Osteoblast (primary cell): ENCODE measurements at places on chromosomes 16 and 17. TPM values are rescaled to one million over a fixed set of nuclear protein-coding genes. Genes with fewer than 3 reads are reported as not detected.

The SEPTIN1 gene
- 0.29 TPM in 1 of 2 replicates, not detected in the other for total RNA-seq

The DNAI2 gene
- not detected in 2 replicates for total RNA-seq

- DNase-seq: no peak
Measured at GRCh38 chr17:14332331-14332730, 31.4 kb downstream of the HS3ST3B1 start.

DNA sequence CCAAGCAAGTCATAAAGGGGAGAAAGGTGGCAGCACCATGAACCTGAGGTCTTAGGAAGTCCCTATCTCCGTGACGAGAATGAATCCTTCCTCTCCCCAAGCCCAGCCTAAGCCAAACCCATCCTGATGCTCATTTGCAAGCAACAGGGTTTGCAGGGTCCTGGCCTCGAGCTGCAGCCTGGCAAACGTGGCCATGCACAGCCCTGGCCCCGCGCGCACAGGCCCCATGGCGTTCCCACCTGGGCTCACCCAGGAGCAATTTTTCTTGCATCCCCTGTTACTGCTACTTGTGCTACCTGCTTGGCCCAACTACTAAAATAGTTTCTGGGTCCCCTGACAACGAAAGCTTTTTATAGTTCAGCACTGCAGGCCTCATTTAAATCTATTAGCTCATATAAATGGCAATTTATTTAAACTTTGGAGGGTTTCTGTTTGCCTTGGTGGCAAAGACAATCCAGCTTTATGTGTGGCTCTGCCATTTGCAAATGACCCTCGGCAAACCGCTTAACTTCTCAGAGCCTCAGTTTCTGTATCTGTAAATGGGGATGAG lies 141.5 kb downstream of the C16orf78 start:
- DNase-seq: peak; percentile 78

DNA sequence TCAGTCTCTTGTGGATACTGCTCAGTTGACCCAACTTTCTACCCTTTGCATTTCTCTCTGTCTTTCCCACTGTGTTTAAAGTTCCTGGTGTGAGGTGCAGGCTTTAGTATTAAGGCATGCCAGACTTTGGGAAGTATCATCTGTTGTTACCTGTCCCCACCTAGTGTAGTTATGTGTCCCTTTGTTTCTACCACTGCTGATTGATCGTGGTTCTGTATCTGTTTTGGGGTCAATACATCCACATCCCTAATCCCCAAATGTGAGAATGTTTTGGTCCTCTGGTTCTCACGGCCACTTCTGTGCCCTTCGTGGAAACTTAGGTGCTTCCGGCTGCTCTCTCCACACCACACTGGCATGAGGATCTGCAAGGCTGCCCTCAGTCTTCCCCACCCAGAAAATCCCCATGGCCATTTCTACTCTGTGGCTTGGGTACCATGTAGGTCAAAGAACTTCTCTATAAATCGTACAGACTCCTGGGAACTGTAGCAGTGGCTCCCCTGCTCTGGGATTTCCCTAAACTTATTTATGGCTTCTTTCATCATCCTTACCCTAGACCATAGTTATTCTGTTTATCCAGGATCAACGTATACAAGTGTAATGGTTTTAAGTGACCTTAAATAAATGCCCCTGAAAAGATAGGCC lies 443.2 kb downstream of the XYLT1 start:
- DNase-seq: no peak

- DNase-seq: peak; percentile 86
Measured at GRCh38 chr16:66927918-66928649, 2.7 kb upstream of the RRAD start.

DNA sequence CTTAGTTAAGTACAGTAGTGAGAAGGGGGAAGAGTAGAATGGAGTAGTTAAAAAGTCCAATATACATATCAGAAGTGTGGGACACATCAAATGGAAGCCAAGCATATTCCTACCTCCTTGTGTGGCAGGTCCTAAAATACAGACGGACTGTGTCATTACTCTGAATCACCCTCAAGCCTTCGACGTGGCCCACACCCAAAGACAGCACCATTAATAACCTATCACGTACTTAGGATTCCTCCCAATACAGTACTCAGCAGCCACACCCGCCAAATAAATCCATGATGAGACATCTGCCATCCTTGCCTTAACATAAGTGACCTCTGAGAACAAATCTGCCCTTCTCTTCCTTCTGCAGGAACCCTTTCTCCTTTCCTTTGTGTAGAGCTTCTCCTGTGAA lies 38.9 kb downstream of the UBE2G1 start:
- peak; percentile 84 for DNase-seq

The CCL4L2 gene
- not detected in 2 replicates for total RNA-seq

GRCh38 chr17:75898791-75899190 lies 2.0 kb upstream of the TRIM65 start:
- peak; percentile 49 for DNase-seq

- no peak for DNase-seq
Measured at GRCh38 chr17:13635951-13636350, 34.2 kb upstream of the HS3ST3A1 start.

The EPN3 gene
- not detected in 2 replicates for total RNA-seq

The SEPTIN12 gene
- not detected in 2 replicates for total RNA-seq

The CDH11 gene
- 1,097 and 1,116 TPM in 2 replicates for total RNA-seq

DNA sequence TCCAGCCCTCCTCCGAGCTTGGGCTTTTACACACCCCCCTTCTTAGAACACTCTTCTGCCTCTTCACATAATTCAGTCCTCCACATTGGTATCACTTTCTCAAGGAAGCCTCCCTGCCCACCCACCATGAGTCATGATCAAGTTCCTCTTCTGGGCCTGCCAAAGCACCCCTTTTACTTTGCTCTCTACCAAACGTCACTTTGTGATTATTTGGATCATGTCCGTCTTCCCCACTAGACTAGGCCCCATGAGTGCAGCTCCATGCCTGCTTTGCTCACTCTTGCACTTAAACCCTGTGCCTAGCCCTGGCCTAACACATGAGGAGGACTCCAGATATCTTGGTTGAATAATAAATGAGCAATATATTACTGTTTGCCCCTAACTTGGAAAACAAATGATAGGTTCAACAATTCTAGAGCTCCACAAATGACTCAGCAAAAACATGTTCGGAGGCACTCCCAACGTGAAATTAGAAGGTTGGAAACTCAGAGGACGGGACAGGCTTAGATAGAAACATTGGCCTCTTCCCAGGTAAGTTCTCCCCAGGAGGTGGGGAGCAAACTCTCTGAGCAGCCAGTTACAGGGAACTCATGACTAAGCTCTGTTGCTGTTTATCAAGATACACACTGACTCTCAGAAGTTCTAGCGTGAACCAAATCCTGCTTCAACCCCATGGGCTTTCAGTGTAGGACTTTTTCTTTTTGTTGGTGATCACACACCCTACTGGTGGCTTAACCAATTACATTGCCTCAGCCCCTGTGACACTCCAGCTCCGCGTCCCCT lies 28.3 kb downstream of the G6PC1 start:
- DNase-seq: peak; percentile 89

DNA sequence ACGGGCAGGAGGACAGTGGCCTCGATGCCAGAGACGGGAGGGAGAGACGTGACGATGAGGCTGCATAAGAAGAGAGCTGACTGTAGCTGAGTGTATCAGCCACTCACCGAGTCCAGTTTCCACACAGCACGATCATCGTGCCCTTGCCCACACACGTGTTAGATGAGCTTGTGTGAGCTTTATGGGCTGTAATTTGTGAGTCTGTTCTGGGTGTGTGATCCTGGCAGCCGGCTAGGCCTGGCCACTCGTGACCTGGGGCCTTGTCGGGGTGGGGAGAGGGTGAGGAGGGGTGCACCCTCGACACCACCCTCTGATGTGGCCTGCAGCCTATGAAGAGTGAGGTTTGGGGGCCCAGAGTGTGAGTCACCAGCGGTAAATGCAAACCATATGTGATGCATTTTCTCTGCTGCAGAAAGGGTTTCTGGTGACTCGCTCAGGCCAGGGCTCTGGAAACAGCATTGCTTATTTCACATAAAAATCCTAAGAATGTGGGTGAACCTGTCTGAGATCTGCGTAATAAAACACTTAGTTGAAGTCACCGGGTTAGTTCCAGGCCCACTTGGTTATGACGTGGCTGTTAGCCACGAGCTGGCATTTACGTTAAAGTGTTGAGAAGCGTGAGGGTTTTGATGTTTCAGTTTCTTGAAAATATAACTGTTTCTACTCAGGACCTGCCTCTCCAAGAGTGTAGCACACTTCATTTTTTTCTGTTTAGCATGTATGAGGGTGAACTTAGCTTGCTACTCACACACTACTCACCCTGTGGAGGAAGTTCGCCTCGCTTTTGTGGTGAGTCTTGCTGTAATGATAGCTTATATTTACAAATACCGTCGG lies 4.2 kb downstream of the METRNL start:
- DNase-seq: peak; percentile 100
